ENCODE measurements at places on chromosomes 11 and 22. TPM values are rescaled to one million over a fixed set of nuclear protein-coding genes. Genes with fewer than 3 reads are reported as not detected.
A peak's percentile ranks its signal among the peaks of the same experiment; 100 is the strongest.

The OR2AT4 gene
- not detected for total RNA-seq

The CRYBB2 gene
- not detected for total RNA-seq

The SLC15A3 gene
- total RNA-seq, result 7.0 TPM

The KDM4D gene
- 1.9 TPM for total RNA-seq

The RAB36 gene
- total RNA-seq, result 1.4 TPM

DNA sequence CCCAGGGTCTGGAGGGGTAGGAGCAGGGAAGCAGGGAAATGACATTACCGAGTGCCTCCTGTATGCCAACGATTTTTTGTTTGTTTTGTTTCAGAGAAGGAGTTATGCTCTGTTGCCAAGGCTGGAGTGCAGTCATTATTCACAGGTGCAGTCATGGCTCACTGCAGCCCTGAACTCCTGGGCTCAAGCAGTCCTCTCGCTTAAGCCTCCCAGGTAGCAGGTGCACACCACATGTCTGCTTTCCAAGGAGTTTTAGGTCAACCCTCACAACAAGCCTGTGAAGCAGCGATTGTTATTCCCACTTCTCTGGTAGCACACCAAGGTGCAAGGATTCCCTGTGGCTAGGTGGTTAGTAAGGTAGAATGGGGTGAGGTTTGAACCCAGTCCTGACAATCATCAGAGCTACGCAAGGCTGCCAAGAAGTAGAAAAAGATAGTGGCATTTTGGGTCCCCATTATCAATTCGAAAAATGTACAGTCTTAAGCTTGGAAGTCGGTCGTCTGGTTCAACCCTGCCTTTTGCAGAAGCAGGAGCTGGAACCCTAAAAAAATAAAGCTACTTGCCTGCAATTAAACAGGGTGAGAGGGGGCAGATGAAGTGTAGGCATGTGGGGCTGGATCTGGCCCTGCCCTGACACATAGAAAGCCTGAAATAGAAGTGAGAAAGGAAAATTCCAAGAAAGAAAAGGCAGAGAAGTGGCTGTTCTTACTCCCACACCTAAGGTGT lies 9.1 kb downstream of the UCP3 start:
- DNase-seq, result no peak

GRCh38 chr22:40015358-40015976 lies 20.7 kb downstream of the FAM83F start:
- DNase-seq, result no peak

DNA sequence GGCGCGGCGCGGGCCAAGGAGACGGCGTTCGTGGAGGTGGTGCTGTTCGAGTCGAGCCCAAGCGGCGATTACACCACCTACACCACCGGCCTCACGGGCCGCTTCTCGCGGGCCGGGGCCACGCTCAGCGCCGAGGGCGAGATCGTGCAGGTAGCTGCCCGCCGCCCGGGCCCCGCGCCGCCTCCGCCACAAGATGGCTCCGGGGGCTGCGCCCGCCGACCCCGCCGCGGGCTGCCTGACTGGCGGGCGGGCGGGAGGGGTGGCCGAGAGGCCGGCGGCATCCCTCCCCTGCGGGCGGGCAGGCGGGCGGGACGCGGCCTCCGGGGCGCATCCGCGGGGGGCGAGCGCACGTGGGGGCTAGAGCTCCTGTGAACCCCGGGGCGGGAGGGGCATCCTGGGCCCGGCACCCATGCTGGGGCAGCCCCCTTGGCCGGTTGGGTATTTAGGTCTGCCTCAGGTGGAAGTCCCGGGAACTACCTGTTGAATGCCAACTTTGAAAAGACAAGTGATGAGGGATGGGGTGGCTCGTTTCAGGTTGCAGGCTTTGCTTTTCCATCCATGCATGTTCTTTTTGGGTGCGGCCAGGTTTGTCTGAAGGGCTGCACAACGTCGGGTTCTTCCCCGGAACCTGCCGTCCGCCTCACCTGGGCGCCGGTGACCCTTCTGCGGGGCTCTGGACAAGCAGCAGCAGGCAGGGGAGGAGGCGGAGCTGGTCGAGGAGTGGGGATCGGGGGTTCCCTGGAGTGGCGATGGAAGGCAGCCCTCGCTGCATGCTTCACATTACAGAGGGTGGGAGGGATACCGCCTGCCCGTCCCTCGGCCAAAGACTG lies 760 bp downstream of the ZNRF3 start:
- DNase-seq, result peak; percentile 66

GRCh38 chr22:32584650-32585049 lies 110.0 kb downstream of the FBXO7 start:
- no peak for DNase-seq

All from H9 (cell line).